ENCODE measurements at places on chromosomes 6 and 20.
A peak's percentile ranks its signal among the peaks of the same experiment; 100 is the strongest.

DNA sequence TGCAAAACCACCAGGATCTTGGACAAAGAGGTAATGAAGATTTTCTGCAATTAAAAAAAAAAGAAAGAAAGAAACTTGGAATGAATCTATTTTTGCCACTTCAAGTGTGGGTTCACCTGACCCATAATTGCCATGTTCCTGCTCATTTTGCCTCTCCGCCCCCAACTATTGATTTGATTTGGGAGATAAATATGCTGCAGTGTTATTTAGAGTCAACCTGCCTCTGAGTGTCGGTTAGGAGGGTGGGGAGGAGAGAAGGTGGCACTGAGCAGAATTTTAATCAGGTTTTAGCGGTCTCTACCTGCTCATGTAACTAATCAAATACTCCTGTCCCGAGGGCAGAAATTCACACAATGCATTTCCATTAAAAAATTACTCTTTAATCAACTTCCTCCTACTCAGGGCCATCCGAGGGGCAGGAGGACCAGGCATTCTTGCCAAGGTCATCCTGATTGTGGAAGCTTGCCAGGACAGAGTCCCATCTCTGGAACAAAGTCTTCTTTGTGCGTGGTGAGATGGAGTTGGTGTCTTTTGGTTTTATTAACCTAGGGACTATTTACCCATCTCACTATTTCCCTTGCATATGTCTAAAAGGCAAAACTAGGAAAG is 300.1 kb downstream of the CDH26 start:
- DNase-seq = no peak

GRCh38 chr20:50850721-50851286 is 55.9 kb downstream of the BCAS4 start:
- no peak for DNase-seq

DNA sequence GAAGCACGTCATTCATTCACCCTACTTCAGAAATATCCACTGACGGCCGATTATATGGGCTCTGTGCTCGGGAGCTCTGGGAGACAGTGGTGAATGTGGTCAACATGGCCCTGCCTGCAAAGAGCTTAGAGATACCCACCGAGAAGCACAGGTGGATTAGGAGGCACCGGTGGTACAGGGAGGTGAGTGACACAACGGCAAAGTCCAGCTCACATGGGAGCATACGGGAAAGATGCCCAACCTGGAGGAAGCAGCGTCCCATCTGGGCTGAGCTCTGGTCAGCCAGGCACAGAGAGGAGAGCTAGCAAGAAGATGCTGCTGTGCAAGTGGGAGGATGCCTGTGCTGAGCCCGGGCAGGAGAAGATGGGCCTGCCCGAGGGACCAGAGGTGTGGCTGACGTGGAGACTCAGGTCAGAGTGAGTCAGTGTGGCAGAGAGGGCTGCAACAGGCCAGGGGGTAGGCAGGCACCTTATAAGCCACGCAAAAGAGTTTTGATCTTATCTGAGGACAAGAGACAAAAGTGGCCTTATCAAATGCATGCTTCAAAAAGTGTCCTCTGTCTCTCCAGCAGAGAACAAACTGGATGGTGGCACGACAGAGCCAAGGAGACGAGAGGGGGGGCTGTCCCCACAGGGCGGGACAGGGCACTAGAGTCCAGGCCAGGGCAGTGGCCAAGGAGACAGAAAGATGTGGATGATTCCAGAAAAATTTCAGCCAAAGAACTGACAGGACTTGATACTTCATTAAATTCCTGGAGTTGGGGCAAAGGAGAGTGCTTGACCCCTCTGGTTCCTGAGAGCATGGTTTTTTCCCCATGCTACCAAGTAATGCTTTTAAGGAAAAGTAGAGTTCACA is 214.6 kb upstream of the SNX9 start:
- no peak for DNase-seq

DNA sequence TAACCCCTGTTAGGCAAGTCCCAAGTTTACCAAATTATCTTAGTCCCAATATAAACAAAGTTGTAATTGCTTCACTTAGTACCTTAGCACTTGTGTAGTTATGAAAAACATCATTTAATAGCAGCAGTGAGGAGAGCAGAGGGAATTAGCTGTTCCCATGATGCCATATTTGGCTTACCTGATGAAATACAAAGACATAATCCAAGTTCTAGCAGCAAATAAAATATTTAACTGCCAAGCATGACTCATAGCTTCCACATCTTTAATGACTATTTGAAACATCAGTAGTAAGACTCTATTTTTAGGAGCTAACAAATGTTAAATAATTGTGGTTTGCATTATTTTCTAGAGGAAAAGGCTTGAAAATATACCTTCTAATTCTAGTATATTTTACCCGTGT is 94.0 kb upstream of the MCHR2 start:
- DNase-seq = no peak

GRCh38 chr6:85364344-85364743 is 85.5 kb upstream of the NT5E start:
- no peak for DNase-seq

- DNase-seq = no peak
These were observed 26.5 kb downstream of the ULBP1 start for GRCh38 chr6:149990212-149990660.

DNA sequence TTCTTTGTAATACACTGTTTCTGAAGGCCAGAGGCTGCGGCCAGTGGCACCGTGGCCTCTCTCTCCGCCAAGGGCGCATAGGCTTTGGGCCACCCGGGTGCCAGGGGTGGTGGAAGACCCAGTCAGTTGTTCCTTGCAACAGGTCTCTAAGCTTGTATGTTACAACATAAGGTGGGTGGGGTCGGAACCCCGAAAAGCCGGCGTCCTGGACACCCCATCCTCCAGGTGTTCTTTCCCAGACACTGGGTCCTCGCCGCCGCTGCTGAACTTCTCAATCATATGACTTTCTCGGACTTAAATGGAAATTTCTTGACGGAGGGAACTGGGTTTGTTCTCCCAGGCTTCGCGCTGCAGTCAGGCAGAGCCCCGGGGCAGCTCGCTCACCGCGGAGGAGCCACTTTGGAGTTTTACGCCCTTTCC is 983 bp upstream of the KCNQ5 start:
- DNase-seq = no peak

DNA sequence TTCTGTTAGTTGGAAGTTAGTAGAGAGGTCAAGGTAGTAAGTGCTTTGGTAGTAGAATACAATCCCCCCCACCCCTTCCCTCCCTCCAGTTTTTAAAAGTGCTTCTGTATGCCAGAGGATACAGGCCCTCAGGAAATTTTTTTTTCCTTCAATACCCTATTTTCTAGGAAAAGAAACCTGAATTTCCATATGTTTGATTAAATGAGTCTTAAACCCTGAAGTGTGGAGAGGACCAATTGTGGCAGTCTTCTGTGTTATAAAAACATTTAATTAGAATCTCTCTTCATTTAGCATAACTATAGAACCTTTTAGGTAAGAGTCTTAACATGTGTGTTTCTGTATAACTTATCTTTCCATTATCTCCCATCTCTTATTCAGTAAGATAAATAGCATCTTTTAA is 59.5 kb downstream of the ZNF292 start:
- no peak for DNase-seq

DNA sequence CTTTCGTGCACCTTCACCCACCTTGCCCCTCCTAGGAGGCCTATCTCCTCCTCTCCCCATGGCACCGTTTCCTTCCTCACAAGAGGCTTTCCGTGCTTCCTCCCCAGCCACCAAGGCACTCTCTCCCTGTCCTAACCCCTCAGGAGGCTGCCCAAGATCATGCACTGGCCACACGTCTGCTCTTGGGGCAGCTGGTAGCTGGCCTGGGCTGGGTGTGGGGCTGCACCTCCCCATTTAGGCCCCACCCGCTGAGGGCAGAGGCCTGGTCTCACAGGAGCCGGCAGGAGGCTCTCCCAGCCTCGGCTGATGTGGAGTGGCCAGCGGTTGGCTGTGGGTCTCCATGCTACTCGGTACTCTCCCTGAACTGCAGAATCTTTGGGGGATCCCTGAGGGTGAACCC is 13.6 kb downstream of the NOL4L start:
- DNase-seq = no peak

- DNase-seq = peak; percentile 84
These were observed 127.9 kb upstream of the NAA20 start for GRCh38 chr20:19889011-19889953.

- no peak for DNase-seq
These were observed 1.1 kb downstream of the FBXO30 start for GRCh38 chr6:145813285-145814034.

DNA sequence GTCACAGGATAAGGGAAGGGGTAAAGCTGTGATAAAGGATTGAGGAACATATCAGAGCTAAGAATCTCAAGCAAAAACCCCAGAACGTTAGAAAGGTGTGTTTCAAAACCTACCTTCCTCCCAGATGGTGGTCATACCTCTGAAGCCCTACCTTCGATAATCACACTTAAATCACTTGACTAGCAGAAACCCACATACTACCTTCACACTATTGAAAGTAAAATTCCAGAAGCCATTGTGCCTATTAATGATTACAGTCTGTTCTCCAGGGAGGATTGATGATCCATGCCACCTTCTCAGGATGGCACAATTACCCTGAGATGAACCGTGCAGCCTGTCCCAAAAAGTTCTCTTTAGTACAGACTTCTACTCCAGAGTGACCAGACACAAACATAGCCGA is 72.3 kb upstream of the SOX4 start:
- no peak for DNase-seq

- no peak for DNase-seq
These were observed 247.3 kb upstream of the CNR1 start for GRCh38 chr6:88413459-88413858.

DNA sequence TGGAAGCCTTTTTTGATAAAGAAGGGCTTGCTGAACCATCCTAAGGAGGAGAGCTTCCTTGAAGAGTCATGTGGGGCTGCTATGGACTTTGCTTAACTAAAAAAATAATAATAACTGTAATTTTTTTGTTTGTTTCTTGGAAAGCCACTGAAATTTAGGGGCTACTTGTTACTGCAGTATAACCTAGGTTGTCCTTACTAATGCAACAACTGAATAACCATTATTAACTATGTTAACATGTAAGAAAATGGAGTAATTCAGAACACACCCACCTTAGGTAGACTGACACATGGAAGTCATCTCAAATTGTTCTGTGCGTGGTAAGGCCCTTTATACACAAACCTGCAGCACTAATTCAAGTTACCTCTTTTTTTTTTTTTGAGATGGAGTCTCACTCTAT is 90.9 kb upstream of the SOX4 start:
- DNase-seq = no peak

- DNase-seq = no peak
These were observed 61.0 kb upstream of the ARMH2 start for GRCh38 chr6:24859608-24860200.

DNA sequence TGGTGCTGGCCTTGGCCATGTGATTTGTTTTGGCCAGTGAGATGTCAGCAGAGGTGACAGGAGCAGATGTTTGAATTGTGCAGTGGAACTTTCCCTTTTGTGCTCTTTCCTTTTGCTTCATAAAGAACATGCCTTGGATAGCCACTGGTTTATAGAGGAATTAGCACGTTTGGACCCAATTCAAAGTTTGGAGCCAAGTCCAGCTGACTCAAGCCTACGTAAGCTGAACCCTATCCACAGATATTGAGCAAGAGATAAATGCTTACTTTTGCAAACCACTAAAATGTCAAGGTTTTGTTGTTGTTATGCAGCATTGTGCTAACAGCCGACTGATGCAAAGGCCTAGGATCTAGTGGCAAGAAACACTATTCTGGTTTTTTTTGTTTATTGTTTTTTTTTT is 230.9 kb upstream of the CITED2 start:
- no peak for DNase-seq

DNA sequence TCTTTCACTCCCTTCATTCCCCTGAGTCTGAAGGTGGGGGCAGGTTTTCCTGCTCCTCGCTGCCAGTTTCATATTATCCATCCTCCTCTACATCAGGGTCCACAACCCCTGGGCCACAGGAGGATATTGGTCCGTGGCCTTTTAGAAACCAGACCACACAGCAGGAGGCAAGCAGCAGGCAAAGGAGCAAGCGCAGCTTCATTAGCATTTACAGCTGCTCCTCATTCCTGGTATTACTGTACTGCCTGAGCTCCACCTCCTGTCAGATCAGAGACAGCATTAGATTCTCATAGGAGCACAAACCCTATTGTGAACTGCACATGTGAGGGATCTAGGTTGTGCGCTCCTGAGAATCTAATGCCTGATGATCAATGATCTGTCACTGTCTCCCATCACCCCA is 380.3 kb downstream of the ARHGAP18 start:
- DNase-seq = no peak

GRCh38 chr6:161772176-161772575 is 498.3 kb upstream of the AGPAT4 start:
- no peak for DNase-seq

DNA sequence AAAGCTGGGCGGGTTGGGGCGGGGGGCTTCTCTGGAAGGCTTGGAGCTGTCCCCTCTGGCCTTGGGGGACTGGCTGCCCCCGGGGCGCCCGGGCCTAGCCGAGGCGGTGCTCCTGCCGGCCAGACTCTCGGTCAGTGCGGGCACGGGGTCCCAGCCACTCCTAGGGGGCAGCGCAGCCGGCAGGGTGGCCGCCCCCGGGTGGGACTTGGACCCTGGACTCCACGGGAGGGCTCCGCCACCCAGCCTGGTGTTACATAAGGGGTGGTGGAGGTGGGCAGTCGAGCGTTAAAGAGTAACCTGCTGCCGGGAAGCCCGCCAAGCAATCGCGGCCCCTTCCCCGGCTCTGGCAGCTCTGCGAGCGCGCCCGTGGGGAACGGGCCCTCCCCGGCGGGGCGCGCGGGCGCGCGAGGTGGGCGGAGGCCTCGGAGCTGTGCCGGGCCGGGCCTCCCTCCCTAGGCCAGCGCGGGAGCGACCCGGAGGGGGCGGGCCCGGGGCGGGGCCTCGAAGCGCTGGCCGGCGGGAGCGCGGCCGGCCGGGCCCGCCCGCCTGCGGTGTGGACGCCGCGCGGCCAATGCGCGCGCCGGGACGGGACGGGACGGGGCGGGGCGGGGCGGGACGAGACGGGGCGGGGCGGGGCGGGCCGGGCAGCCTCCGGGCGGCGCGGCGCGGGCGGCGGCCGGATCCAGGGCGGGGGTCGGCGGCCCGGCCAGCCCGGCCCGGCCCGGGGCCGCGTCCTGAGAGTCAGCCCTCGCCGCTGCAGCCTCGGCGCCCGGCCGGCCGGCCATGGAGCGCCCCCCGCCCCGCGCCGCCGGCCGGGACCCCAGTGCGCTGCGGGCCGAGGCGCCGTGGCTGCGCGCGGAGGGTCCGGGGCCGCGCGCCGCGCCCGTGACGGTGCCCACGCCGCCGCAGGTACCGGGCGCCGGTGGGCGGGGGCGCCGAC is at the start of gene SLC2A4RG:
TSS of gene SLC2A4RG (plus strand) at position 647 of the 940 bp plus-strand sequence. CDS start at position 784, 137 bp downstream.
- DNase-seq = peak; percentile 85

GRCh38 chr6:146543940-146544615 is 445 bp downstream of the RAB32 start:
- DNase-seq = peak; percentile 31

DNA sequence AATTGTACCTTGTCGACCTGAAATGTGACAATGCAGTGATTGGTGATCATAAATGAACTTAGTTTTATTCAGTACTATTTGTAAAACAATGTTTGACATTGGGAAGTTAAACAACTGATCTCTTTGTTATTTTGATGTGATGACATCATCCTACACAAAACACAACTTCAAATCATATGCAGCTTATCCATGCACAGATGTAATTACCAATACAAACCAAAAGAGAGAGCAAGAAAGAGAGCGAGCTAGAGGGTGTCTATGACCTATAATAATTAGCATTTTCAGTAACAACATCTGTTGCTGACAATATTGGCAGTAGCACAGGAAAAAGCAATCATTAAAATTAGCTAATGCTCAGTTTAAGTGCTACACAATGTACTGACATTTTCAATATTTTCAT is 320.9 kb downstream of the UTRN start:
- no peak for DNase-seq
